HuH-7.5 (cell line): ENCODE measurements at places on chromosomes 4 and X.
A peak's percentile ranks its signal among the peaks of the same experiment; 100 is the strongest.

DNA sequence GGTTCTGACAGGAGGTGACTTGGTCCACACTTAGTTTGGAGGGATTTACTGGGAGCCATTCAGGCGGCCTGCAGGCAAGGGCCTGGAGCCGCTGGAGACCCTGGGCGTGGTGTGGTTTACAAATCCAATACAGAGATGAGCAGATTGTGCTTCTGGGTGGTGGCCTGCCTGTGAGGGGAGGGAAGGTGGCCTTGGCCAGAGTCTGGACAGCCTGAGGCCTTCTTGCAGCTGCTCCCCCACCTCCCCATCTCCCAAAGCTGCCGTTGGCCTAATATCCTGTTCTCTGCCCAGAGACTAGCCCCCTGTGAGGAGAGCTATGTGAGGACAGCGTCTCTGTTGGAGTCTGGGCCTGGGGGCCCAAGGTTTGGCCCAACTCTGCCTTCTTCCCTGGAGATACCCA is 163.9 kb upstream of the MAMLD1 start:
- DNase-seq, result no peak

DNA sequence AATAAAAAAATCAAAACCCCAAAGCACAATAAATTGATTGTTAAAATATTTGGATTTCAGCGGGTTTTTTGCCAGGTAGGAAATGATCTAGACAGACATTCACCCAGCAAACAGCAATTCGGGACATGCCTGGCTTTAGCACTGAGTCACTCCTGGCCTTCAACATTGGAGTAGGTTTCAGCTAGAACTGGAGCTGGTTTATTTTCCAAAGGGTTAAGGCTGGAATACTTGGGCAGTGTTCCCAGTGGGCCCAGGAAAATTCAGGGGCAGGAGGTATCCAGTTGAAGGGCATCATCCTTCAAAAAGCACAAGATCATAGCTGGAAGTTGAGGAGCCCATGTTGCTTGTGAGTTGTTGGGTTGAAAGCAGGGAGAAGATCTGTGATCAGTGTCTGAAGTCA is 41.0 kb downstream of the TXLNG start:
- no peak for DNase-seq

DNA sequence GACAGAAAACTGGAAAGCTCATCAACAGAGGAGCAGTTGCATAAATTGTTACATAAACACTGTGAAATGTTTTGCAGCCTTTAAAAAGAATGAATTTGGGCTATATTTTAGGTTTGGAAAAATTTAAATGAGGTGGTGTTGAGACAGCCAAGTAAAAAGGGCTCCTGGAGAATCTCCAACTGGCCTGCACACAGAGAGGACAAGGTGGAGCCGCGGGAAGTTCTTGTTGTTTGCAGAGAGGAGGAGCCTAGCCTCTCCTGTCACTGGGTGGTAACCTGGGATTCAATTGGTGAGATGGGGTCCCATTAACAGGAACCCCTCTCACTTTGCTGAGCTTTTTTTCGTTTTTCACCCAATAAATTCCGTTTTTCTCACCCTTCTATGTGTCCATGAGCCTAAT is 13.4 kb downstream of the GIMD1 start:
- no peak for DNase-seq

DNA sequence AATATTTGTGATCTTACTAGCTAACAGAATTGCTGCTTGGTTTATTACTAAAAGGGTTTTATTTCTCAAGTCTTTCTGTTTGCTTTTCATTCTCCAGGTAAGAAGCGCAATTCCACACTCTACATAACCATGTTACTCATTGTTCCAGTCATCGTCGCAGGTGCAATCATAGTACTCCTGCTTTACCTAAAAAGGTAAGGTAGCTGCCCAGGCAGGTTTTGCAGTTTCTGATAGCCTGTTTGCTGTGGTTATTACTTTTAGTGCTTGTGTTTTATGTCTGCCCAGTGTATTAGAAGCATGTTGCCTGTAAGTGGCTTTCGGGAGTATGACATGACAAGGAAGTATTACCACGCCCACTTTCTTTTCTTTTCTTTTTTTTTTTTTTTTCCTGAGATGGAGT is 46.4 kb downstream of the IL13RA1 start:
- no peak for DNase-seq

- no peak for DNase-seq
Observed at GRCh38 chr4:70041652-70042286, 8.5 kb upstream of the HTN1 start.

DNA sequence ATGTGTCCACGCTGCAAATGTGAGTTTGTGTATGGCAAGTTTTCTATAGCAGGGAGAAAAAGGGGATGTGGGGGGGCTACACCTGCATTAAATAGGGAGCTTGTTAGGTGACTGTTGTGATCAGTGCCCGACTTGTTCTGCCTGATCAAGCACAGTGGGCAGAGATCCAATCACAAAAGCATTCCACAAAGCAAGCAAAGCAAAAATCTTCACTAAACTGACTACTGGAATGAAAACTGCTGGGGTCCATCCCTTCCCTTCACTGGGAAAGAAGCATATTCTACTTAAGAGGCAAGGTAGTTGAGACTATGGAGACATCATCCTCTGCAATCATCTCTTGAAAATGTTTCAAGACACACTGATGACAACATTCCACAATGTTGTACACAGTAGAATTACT is 5.2 kb downstream of the IRS4 start:
- peak; percentile 1 for DNase-seq

GRCh38 chr4:41639291-41639690 is 101.3 kb downstream of the LIMCH1 start:
- DNase-seq, result no peak

GRCh38 chr4:104743215-104743653 is 248.5 kb upstream of the CXXC4 start:
- no peak for DNase-seq

DNA sequence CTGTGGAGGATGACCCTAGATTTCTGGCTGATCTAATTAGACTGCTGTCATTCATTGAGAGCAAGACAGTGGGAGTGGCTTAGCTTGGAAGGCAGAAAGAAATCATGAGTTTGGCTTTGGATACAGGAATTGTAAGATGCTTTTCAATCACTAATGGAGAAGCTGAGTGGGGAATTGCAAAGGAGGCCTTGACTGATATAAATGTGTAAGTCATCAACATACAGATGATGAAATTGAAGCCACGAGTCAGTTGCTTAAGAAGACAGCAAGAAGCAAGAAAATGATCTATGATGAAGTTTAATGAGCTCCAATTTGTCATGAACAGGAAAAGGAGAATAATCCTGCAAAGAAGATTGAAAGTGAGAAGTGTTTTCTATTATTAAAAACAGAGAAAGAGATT is 136.7 kb upstream of the C1QTNF7 start:
- no peak for DNase-seq

DNA sequence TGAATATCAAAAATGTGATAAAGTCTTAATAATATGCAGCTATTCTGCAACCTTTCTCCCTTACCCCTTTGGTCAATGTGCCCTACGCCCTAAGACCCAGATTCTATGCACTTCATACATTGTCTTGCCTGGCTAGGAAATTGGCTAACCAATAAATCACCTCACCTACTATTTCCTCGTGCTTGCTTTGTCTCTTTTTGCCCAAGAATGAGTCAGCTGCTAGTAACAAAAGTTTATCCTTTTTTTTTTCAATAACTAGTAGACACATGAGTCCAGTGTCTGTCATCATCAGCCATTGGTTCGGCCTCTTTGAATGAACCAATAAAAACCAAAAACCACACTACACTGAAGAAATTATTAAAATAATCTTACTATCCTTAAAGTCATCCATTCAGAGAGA is 387.1 kb downstream of the PPP3CA start:
- DNase-seq, result no peak

DNA sequence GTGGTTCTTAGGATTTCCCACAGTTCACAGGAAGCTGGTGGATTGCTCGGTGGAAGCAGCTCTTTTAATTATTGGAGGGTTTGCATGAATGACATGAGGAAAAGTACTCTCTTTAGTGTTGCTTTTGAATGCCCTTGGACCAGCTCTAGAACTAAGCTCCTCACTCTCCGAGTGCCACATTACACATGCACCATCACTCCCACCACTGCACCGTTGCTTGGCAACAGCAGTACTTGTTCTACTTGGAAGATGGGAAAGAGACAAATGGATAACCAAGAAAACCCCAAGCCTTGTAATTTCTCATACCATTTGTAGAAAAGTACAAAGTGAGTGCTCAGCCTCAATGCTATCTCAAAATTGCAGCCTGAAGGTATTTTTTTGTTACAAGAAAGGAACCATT is 620.2 kb upstream of the BOD1L1 start:
- no peak for DNase-seq

DNA sequence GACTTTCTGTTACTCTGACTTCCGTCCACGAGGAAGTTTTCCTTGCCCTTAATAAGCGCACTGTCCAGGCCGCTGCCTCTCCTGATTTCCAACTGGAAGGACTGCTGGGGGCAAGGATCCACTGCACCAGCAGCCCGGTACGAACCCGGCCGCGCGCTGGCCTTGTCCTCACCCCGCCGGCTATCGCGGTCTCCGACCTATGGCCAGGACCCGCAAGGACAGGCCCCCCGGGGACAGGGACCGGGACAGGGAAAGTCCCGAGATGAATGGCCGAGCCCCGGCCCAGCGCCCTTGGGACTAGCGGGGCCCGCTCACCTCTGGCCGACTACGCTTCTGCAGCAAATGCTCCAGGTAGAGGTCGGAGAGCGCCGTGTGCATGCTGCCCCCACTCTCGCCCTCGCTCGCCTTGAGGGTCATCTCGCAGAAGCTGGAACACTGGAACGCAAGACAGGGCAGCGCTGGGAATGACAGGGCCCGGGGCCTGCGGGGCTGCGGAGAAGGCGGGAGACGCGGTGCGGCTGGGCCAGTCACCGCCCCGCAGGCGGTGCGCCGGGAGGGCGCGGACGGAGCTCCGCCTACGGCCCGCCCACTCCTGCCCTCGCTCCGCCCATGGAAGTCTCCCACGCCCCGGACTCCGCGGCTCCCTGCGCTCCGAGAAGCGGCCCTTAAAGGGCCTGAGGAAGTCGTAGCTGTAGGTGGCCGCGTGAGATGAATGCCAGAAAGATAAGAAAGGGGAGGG is at the start of gene MPP1:
MPP1 (minus strand) TSS at position 529 of the 739 bp plus-strand sequence; CDS start at position 417, 112 bp downstream.
- peak; percentile 38 for DNase-seq

DNA sequence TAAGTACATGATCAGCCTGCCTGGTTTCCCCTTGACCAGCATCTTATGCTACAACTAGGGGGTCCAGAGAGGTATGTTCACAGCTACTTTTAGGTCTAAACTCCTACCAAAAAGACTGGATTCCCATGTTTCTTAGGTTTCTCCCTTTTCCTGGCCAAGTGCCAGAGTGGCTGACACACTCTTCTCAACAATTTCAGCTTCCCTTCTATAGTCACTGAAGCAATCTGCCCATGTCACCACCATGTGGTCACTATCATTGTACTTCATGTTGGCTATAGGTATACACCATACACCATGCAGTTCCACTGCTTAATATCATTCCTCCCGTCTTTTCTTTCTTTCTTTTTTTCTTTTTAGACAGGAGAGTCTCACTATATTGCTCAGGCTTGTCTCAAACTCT is 66.9 kb downstream of the KLHL13 start:
- DNase-seq, result no peak

- no peak for DNase-seq
Observed at GRCh38 chrX:139936259-139936658, 3.4 kb upstream of the ATP11C start.

DNA sequence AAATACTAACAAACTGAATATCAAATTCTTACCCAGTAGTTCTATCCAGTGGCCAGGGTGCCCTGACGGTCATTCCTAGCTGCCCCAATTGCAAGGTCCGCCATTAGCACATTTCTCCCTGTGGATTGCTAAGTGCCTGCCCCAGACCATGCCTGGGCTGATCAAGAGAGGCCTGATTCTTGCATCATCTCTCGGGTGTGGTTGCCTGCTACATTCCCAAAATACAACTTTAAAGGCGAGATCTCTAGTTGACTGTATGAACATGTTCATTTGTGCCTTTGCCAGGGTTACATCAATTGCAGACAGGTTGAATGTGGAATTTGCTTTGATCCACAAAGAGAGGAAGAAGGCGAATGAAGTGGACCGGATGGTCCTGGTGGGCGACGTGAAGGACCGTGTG is 28.0 kb downstream of the PRPS2 start:
- DNase-seq, result no peak

DNA sequence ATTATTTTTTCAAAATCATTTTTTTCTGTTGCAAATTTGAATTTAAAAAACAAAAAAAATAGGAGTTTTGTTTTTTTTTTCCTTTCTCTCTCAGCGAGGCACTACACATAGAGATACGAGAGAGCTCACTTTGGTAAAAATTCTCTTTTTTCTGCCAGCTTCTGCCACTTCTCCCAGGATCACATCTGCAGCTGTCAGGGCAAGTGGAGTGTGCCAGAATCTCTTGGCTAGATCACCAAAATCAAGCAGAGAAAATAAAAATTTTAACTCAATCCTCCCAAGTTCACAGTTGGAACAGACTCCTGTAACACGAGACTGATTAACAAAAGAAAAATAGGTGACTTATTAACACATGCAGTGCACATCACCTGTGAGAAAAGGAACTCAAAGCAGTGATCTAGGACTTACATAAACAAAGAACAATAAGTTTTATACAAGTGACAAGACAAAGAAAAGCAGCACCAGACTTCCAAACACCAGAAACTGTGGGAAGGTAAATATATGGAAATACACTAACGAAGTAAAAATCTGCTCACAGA is 213.2 kb upstream of the ZFP42 start:
- DNase-seq, result no peak

DNA sequence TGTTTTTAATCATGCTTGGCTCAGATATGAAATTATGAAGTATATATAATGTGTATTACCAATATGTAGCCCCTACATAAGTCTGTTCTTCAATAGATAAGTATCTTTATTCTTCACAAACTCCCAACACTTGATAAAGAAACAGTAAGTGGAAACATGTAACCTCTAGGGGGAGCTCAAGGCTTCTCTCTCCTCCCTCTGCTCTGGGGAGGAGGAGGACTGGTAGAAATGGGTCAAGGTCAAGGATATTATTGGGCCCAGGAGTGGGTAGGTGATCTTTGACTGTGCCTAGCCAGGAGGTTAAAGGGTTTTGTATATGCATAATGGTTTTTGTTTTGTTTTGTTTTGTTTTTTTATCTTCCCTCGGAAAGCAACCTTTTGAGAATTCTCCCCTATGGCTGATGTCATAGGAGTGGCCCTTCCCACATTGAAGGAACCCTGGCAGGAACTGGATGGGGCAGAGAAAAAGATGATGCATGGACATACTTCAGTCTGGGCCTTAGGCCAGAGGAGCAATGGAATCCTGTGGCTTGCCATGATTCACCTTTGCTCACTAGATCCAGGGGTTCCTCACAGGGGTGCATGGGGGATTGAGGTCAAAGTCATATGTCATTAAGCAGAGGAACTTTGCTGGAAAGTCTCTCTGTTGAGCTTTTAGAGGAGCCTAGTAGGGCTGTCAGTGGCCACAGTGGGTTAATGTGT is 460.3 kb downstream of the MID1IP1 start:
- peak; percentile 3 for DNase-seq

GRCh38 chrX:143768976-143769375 is 48.4 kb upstream of the SPANXN2 start:
- no peak for DNase-seq

GRCh38 chrX:15564981-15565579 is 35.7 kb downstream of the ACE2 start:
- DNase-seq, result peak; percentile 6

GRCh38 chr4:99383399-99383798 is 30.9 kb upstream of the ADH1C start:
- DNase-seq, result no peak
